ENCODE measurements at places on chromosomes 1 and 21. TPM values are rescaled to one million over a fixed set of nuclear protein-coding genes. Genes with fewer than 3 reads are reported as not detected.

- no peak for DNase-seq
Observed at GRCh38 chr1:235375919-235376605, 8.8 kb downstream of the TBCE start.

AXDND1 gene
- 0.48 TPM for total RNA-seq

DNA sequence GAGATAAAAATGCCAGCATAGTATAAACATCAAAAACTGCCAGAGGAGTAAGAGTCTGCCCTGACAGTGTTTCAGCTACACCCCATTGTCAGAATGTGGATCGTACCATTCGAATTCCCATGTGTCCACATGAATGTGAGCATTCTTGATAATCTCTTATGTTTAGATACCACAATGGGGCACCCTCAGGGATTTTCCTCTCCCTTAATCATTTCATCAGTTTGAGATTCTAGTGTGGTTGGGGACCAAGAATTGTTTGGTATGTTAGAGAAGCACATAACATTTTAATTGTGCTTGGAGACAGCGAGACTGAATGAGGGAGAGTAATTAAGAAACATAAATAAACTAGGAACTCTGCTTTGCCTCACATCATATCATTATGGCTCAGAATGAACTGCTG lies 120.2 kb downstream of the ZC3H11B start:
- DNase-seq: no peak

- DNase-seq: no peak
Observed at GRCh38 chr1:185601189-185601588, 133.0 kb upstream of the HMCN1 start.

GRCh38 chr1:4461726-4462290 lies 192.6 kb upstream of the AJAP1 start:
- no peak for DNase-seq

GRCh38 chr1:201719812-201720521 lies 109.0 kb upstream of the IPO9 start:
- DNase-seq: no peak

DNA sequence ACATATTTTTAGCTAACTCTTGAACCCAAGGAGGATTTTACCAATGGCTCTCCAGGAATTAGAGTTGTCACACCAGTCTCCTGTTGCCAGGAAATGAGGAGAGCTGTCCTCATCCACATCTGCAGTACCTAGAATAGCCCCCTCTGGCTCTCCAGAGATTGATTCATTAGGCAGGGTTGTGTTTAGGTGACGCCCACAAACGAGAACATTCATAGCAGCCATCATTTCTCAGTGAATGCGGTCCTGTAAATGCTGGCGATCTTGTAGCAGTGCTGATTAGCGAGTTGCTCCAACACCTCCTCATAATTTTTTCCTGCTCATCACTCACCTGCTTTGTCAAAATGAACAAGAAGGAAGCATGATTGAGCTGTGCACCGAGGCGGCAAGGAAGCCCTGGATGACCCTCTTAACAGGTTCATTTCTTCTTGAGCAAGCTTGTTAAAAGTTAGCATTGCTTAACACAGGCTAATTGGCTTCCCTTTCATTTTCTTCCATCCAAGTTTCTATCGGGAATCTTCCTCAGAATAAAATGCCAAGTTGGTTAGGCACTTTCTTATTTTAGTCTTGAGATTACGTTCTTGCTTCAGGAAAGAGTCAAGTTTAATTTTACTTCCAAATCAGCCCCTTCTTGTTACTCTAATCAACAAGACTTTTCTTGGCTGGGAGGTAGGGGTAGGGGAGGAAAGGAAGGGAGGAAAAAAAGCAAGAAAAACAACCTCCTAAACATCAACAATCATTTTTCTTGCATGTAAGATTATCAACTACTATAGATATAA lies 16.5 kb upstream of the KLHDC8A start:
- DNase-seq: no peak

TRPM2 gene
- 7.9 TPM for total RNA-seq

KRTAP19-3 gene
- not detected for total RNA-seq

CGN gene
- 0.16 TPM for total RNA-seq

DNA sequence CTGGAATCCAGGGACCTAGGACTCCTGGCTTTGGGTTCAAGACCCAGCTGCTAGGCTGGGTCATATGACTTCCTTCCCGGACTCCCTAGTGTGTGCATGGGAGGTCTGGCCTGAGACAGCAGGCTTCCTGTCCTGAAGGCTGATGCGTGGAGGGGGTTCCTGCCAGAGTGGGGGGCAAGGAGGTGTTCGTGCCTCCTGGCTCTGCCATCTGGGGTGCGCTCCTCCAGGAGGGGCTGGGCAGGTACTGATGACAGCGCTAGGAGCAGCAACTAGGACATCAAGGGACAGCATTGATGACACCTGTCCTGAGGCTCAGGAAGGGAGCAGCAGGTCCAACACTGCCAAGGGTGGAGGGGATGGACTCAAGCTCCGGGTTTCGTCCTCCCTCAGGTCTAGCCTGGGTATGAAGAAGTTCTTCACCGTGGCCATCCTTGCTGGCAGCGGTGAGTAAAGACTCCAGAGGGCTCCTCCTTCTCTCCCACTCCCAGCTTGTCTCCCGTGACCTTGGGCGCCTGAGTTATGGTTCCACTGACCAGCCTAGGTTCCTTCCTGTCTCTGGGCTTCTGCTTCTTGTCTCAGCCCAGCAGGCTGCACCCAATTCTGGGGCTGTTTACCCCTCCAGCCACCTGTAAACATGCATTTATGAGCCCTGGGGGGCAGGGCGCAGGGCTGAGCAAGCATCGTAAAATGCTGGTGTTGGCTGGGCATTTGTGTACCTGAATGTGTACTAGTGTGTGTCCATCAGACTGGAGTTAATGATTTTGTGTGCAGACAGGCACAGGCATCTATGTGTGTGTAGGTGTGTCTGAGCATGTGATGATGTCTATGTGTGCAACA lies 871 bp downstream of the PLA2G2F start:
- no peak for DNase-seq

DNA sequence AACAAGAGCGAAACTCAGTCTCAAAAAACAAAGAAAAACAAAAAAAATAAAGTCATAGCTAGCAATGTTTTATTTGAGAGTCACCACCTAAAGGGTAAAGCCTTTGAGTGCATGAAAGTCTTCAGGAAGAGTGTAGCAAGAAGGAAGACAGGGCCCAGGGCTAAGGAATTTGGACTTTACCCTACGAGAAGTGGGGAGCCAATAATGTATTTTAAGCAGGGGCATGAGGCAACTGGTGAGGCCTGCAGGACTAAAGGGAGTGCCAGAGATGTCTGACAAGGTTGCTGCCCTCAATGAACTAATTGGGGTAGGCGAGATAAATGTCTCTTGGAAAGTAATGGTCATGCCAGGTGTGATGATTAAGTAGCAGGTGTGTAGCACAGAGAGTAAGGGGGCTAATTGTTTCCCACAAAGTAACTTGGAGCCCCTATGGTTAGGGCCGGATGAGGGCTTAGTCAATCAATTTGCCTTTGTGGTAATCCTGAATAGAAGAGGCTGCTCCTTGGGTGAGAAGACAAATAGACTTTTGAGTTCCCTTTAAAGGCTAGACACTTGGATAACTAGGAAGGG lies 31.6 kb upstream of the CACNA1E start:
- DNase-seq: no peak

- DNase-seq: no peak
Observed at GRCh38 chr1:225253784-225254183, 174.1 kb downstream of the LBR start.

GRCh38 chr21:35674895-35675470 lies 385.3 kb downstream of the SETD4 start:
- DNase-seq: no peak

MATN1 gene
- total RNA-seq: not detected

DNA sequence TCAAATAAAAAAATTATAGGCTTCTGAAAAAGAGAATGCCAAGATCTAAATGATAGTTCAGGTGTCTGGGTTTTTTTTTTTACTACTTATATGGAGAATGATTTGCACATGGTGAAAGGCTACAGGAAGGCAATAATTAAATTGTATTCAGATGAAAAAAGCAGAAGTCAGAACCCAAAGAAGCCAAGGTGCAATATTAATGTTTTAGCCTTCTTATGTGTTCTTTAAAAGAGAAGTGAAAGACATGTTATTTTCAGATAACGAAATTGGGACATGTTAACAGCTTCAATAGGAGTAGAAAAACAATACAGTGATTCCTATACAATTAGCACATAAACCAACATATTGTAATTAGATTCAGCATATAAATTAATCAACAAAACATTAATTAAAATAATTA lies 452.9 kb upstream of the PRMT6 start:
- DNase-seq: no peak

DNA sequence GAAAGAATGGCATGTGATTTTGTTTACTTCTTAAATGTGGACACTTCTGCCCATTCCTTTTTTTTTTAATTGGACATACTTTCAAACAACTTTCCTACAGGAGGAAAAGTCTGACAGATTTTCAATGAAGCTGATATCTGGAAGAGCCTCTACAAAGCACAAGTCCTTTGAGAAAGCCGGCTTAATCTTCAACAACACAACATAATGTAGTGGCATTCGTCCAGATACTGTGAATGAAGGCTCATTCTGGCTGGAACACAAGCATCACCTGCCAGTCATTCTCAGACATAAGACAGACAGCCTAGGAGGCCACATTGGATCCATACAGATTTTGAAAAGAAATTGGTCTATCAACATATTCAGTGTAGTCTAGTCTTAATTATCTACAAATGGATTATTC lies 4.9 kb downstream of the OTUD7B start:
- no peak for DNase-seq

FYB2 gene
- total RNA-seq: 22.9 TPM

- no peak for DNase-seq
Observed at GRCh38 chr1:51421964-51422363, 91.6 kb upstream of the TTC39A start.

GRCh38 chr1:58823481-58824010 lies 39.7 kb upstream of the JUN start:
- no peak for DNase-seq

- peak; percentile 49 for DNase-seq
Observed at GRCh38 chr1:19042675-19043578, 86.5 kb upstream of the IFFO2 start.

GRCh38 chr1:983798-984475 lies 2.0 kb upstream of the PERM1 start:
- DNase-seq: no peak

DNA sequence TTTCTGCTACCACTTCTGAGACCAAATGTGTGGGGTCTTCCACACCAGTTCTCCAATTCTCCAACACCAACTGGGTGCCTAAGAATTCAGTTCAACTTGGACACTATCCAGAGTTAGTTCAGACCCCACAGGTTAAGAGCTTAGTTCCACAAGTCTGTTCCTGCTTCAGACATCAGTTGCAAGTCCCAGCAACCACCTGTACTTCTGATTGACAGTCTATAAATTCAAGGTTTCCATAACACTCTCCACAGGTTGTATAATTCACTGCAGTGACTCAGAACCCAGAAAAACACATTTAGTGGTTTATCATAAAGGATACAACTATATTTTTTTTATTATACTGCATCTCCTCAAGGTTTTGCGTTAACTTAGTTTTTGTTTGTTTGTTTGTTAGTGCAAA lies 18.7 kb downstream of the AK5 start:
- no peak for DNase-seq

IRF6 gene
- 42.9 TPM for total RNA-seq

DNA sequence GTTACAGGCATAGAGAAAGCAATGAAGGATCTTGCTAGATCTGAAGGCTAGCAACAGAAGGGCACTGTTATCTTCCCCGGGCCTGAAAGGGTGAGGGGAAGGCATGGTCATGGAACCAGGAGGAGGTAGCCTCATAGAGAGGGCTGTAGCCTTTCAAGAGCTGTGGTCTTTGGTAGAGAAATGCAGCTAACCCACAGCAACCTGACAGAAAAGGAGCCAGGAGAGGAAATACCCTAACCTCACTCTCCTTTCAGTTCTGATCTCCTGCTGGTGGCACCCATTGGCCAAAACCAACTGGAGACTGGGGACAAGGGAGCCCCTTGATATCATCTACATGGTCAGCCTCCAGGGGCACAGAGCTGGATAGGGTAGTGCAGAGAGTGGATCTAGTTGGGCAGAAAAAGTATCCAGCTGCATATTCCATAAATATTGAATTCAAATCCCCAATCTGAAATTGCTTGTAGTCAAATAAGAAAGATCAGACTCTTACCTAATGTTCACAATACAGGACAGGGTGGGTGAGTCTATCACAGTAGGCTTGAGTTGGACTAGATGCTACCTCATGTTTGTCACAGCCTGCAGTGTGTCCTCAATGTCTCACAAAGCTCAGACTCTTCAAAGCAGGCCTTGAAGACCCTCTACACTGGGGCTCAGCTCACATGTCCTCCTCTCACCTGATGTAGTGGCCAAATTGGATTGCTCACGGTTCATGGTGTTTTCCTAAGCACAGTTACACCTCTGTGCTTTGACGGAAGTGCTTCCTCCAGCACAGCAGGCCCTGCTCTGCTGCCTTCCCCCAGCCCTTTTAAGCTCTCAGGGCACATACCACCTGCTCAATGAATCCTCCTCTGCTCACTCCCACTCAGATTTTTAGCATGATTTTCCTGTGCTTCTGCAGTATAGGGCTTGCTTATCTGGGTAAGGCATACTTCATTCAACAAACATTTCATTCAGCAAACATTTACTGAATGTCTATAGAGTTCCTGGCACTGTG lies 74.1 kb upstream of the JUN start:
- DNase-seq: no peak

CYP4X1 gene
- total RNA-seq: 307 TPM

UTS2 gene
- not detected for total RNA-seq

GRCh38 chr1:119713039-119713748 lies 1.5 kb downstream of the PHGDH start:
- no peak for DNase-seq

GRCh38 chr1:4309676-4310320 lies 344.6 kb upstream of the AJAP1 start:
- no peak for DNase-seq

DNA sequence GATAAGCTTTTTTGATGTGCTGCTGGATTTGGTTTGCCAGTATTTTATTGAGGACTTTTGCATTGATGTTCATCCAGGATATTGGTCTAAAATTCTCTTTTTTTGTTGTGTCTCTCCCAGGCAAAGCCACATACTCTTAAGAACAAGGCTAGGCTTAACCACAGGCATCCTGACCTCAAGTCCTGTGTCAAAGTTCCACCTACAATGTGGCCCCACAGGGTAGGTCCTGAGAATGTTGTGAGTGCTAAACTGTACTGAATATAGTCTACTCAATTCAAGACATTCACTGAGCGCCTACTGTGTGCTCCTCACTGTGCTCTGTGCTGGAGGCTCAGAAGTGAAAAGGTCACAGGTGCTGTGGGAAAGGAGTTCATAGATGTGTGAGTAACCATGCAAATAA lies 20.6 kb downstream of the DDAH1 start:
- DNase-seq: no peak

DNA sequence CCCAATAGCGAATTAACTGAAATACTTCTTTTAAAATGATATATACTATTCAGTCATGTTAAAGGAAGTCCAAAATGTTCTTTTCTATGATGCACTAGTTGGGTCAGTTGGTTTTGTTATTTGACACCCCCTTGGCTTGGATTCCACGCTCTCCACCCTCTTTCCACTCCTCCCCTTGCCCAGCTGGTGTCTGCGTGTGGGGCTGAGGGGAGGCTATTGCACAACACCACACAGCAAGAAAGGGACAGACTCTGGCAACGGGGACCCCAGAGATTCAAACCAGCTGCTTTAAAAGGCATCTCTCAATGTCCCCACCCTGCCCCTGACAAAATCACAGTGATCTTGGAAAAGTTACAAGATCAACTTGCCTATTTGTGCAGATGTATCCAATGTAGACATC lies 394.3 kb downstream of the TGFB2 start:
- no peak for DNase-seq

GRCh38 chr1:81432654-81433109 lies 368.1 kb upstream of the ADGRL2 start:
- DNase-seq: no peak

- no peak for DNase-seq
Observed at GRCh38 chr1:69073176-69073575, 494.5 kb upstream of the LRRC7 start.

GRCh38 chr1:46690931-46691421 lies 19.3 kb downstream of the TEX38 start:
- DNase-seq: no peak

SPAG17 gene
- total RNA-seq: 6.9 TPM
